H9 (cell line): ENCODE measurements at places on chromosomes 3 and 15.
A peak's percentile ranks its signal among the peaks of the same experiment; 100 is the strongest.

DNA sequence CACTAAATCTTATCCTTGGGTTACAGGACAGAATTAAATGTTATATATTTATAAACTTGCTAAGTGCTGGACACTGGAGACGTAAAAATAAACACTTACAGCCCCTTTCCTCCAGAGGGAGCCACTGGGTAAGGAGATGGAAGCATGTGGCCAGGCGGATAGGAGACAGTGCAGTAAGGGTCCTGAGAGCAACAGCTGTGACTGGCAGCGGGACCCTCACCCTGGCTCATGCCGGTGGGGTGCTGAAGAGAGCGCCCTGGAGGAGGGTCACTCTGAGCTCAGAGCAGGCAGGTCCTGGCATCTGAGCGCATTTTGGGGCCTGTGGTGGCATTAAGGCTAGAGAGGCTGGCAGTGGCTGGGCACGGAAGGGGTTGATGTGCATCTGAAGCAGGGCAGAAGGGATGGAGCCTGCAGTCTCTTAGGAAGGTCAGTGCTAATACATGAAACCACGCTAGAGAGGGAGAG, 16.0 kb downstream of the SEC61A1 start:
- DNase-seq = peak; percentile 53

- DNase-seq = peak; percentile 97
Measured at GRCh38 chr15:77083381-77084160, 12.7 kb upstream of the TSPAN3 start.

DNA sequence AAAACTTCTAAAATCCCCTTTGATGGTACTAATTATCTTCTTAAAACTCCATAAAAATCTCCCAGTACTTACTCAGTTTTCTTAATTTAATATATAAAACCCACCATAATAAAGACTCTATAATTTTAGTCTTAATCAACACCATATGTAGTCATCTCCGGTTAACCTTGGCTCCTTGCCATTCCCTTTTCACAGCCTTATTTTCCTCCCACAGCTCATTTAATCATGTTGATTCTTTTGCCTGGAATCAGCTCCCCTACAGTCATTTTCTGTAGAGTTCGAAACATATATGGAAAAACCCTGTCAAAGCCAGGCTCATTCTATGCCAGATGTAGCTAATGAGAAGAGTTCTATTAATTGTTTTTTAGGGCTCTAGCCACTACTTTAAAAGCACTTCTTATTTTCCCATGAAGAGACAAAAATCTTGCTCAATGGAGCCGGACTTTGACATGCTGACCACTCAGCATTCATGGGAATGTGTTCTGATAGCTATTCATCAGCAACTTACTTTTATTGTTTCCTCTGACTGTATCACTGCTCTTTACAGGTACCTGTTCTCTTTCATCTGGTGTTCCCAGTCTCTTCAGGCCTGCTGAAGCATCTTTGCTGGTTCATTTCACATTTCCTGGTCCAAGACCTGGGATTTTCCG, 573.4 kb downstream of the NAALADL2 start:
- DNase-seq = no peak

- no peak for DNase-seq
Measured at GRCh38 chr3:195003006-195003892, 267.7 kb downstream of the XXYLT1 start.
